ENCODE measurements at places on chromosomes 1 and 21.

GRCh38 chr1:65113298-65113697, 34.7 kb upstream of the AK4 start:
- DNase-seq, result no peak

- DNase-seq, result no peak
Measured at GRCh38 chr21:28548291-28548690, 444.4 kb downstream of the LTN1 start.

GRCh38 chr1:109912873-109913272, 2.2 kb downstream of the CSF1 start:
- peak; percentile 56 for DNase-seq

GRCh38 chr1:230701895-230702768, 11.8 kb downstream of the AGT start:
- DNase-seq, result no peak

GRCh38 chr1:172398970-172399755, 21.3 kb upstream of the C1orf105 start:
- DNase-seq, result peak; percentile 90
